ENCODE measurements at places on chromosomes 7 and 10. TPM values are rescaled to one million over a fixed set of nuclear protein-coding genes. Genes with fewer than 3 reads are reported as not detected.

CCDC126 gene
- total RNA-seq = 10.2 TPM

SEMA3C gene
- 0.26 TPM for total RNA-seq

MEST gene
- 72.2 TPM for total RNA-seq

SLC39A12 gene
- 0.10 TPM for total RNA-seq

CALML3 gene
- not detected for total RNA-seq

PLAU gene
- 19.5 TPM for total RNA-seq

C7orf25 gene
- 5.0 TPM for total RNA-seq

ING3 gene
- total RNA-seq = 15.6 TPM

INHBA gene
- total RNA-seq = 0.08 TPM

SH2B2 gene
- total RNA-seq = 2.6 TPM

SLC26A5 gene
- total RNA-seq = 3.0 TPM

GPR26 gene
- 0.05 TPM for total RNA-seq

HABP2 gene
- total RNA-seq = not detected

HMX2 gene
- not detected for total RNA-seq

ACTR3C gene
- total RNA-seq = 0.87 TPM

CAV1 gene
- 48.2 TPM for total RNA-seq

PVRIG gene
- total RNA-seq = not detected

GRK5 gene
- 163 TPM for total RNA-seq

EPDR1 gene
- 11.7 TPM for total RNA-seq

FAS gene
- 23.0 TPM for total RNA-seq

ITIH5 gene
- total RNA-seq = 0.36 TPM

CLRN3 gene
- total RNA-seq = 0.31 TPM

SPDYE11 gene
- total RNA-seq = 0.13 TPM

ZNF853 gene
- total RNA-seq = 7.9 TPM

TRPV5 gene
- total RNA-seq = not detected

DDX50 gene
- total RNA-seq = 35.2 TPM

AGR2 gene
- not detected for total RNA-seq

SPDYE5 gene
- total RNA-seq = not detected

TAS2R4 gene
- 1.1 TPM for total RNA-seq

CALD1 gene
- 230 TPM for total RNA-seq

ZNF398 gene
- total RNA-seq = 14.9 TPM

FAM25A gene
- total RNA-seq = not detected

CEP41 gene
- 14.3 TPM for total RNA-seq

ABCA13 gene
- 0.44 TPM for total RNA-seq

TMEM273 gene
- total RNA-seq = 1.6 TPM

TRDMT1 gene
- 17.7 TPM for total RNA-seq

AKR1C2 gene
- not detected for total RNA-seq

JMJD1C gene
- 83.7 TPM for total RNA-seq

NRP1 gene
- total RNA-seq = 486 TPM
